ENCODE measurements at places on chromosomes 5 and 9.

DNA sequence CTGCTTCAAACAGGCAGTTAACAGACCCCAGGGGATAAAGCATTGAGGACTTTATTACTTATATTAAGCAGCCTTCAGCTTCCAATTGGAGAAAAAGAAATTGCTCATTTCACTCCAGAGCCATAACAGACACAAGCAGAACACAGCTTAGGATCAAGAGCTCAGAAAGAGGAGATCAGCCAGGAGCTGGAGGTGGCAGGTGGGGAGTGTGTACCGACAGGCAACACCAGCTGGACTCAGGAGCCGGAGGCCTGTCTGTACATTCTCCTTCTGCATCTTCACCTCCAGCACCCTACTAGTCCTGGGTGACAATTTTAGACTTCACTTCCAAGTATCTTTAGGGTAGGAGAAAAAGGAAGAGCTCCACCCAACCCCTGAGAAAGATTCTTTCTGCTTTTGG lies 35.8 kb downstream of the NRG2 start:
- DNase-seq, result no peak

GRCh38 chr5:163408311-163408923 lies 29.0 kb upstream of the CCNG1 start:
- DNase-seq, result peak; percentile 12

GRCh38 chr9:36364577-36364976 lies 35.5 kb downstream of the RNF38 start:
- no peak for DNase-seq

- no peak for DNase-seq
These were observed 535.5 kb upstream of the GRIN3A start for GRCh38 chr9:102273952-102274351.

DNA sequence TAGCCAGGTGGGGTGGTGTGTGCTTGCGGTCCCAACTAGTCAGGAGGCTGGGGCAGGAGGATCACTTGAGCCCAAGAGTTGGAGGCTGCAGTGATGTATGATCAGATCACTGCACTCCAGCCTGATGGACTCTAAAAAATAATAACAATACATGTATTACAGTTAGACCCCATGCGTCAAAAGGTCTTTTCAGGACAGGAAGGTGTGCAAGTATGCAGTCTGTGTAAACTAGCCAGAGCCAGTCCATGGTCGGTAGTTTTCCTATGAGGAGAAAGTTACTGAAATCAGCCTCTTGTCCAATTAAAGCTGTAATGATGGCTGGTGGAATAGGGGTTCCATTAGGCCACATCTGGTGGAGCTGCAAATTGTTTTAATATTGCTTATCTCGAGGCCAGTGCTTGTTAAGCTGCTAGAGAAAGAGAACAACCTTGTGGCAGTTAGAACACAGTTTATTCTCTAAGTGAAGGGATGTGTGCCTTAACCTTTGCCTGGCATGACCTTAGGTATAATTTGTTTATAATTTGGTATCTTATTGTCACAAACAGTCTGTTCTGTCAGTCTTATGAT lies 1.5 kb upstream of the STOM start:
- DNase-seq, result no peak

DNA sequence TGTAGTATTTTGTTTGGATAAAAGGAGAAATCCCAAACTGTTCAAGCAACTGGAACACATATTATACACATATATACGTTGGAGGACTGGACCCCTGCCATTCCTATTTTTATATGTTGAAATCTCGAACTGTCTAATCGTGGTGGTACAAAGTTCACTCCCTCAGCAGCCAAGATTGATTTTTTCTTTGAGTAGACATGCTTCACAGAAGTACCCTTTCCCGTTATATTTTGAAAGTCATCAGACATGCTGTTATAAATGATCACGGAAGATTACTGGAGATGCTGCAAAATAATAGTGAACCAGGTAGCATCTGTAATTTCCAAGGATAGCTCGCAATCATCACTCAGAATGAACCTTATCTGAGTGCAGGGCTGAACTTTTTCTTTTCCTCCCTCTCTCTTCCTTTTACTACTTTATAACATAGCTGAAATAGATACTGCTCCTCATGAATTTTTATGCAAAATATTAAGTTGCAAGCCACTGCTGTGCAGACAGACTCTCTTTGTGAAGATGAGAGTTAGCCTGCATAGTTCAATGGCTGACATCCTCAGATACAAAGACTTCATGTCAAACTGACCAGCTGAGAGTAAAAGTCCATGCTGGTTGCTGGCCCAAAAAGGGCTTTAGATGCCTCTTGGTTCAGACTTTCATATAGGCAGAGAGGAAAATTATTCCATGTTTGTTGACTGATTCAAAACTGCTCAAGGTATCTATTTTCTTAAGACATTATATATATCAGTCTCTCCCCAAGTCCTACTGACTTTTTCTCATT lies 451.9 kb downstream of the TMEM38B start:
- DNase-seq, result no peak

DNA sequence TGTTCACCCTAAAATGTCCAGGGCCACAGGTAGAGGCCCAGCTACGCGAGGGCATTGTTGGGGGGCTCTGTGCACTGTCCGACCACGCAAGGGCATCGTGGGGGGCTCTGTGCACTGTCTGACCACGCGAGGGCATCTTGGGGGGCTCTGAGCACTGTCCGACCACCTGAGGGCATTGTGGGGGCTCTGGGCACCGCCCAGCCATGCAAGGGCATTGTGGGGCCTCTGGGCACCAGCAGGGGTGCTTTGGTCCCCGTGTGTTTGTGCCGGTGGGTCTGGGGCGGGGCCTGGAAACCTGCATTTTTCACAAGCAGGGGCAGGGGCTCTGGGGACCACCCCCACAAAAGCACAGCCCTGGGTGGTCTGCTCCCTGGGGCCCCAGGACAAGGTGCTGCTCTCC lies 41.5 kb upstream of the RXRA start:
- no peak for DNase-seq

- DNase-seq, result no peak
These were observed 421.6 kb downstream of the ANXA1 start for GRCh38 chr9:73573235-73573634.

GRCh38 chr9:112174965-112175795 lies at the start of gene SUSD1:
Gene SUSD1 (minus strand): TSS chr9:112175297. CDS start chr9:112175235, 62 bp downstream.
- DNase-seq, result no peak

DNA sequence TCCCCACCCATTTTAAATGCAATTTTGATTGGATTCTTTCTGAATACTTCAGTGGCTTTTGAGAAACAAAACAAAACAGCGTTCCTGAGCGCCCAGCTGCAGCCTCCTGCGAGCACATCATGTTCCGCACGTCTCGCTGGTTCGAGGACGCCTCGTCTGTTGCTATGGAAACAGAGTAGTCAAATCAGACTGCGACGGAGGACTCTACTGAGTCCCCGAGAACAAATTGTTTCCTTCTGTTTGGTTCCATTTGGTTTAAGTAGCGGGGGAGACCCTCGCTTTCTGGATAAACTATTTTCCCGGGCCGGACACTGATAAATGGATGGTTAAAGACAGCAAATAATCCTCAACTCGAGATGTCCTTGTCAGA lies 69.0 kb downstream of the SLC28A3 start:
- no peak for DNase-seq

GRCh38 chr9:126565336-126566128 lies 48.2 kb upstream of the LMX1B start:
- DNase-seq, result no peak

DNA sequence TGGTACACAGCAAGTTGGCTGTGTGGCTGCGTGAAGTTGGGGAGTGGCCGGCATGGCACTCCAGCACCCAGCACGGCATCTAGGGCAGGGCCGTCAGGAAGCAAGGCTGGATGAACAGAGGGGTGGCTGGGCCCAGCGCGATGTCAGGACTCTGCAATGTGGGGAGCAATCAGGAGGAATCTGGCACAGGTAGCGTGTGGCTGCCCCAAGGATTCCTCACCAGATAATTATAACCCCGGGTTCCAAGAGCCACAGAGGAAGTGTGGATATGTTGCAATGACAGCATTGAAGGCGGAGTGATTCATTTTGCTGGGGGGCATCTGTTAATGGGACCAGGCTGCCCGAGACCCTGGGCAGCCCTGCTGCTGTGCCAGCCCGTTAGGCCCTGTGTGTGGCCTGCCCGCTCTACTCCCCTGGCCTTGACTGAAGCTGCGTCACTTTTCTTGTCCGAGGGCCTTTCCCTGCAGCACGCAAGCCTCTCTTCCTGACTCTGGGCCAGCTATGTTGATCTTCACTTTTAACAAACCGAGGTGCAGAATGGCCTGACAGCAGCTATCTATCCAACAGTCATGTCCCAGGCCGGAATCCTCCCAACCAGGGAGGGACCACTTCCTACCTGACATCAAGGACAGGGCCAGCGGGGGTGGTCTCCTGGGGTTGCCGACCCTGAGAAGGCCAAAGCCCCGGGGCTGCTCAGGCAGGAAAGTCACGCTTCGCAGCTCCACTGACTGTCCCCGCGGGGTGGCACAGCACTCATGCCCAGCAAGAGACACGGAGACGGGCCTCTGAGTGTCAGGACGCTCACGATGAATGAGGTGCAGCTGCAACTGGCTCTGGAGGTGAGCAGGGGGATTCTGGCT lies 118.0 kb upstream of the PHYKPL start:
- no peak for DNase-seq

DNA sequence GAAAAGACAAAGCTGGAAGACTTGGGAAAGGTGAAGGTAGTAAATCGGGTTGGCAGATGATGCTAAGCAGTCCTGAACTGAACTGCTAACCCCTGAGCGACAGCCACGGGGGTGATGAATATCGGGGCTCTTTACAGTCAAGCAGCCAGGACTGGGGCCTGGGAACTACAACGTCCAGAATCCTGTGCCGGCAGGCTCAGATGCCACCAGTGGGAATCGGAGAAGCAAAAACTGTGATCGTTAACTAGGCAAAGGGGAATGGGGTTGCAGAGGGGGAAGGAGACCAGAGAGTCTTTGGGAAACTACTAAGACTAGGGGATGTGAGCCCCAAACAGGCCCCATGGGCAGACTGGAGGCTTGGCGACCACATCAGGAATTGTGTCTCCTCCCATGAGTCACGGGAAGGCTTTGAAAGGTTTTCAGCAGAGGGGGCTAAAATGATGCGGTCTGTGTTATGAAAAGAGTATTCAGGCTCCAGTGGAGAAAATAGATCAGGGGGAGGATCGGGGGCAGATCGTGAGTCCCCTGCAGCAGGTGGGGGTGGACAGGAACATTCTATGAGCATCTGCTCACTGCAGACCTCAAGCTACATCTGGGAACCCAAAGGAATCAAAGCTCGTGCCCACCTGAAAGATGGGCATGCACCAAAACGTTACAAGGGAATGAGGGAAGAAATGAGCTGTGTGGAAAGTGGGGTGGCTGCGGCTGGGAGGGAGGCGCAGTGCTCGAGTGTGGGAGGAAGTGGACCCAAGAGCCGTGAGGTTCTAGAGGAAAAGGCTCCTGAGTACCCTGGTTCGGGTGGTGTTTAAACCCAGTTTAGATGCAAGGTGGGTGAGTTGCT lies 53.8 kb downstream of the HRH2 start:
- DNase-seq, result no peak

GRCh38 chr5:108324886-108325285 lies 57.0 kb downstream of the FBXL17 start:
- DNase-seq, result no peak

GRCh38 chr9:93218671-93219420 lies 34.9 kb downstream of the WNK2 start:
- DNase-seq, result no peak

GRCh38 chr5:128711216-128711615 lies 173.2 kb upstream of the FBN2 start:
- no peak for DNase-seq

GRCh38 chr9:93890436-93890935 lies 64.7 kb downstream of the BARX1 start:
- no peak for DNase-seq

- no peak for DNase-seq
These were observed 185.6 kb upstream of the POU5F2 start for GRCh38 chr5:93926831-93927620.

Measured in stimulated activated CD8-positive, alpha-beta memory T cell treated with anti-CD3 and anti-CD28 coated beads, Interleukin-4, amount 100 ng/mL, for 4 hours (primary cell).